ENCODE measurements at places on chromosomes 1 and 21.

- no peak for DNase-seq
Observed at GRCh38 chr1:17654519-17654918, 100.6 kb upstream of the ACTL8 start.

GRCh38 chr1:1309251-1310108 lies 1.1 kb downstream of the PUSL1 start:
- DNase-seq, result no peak

DNA sequence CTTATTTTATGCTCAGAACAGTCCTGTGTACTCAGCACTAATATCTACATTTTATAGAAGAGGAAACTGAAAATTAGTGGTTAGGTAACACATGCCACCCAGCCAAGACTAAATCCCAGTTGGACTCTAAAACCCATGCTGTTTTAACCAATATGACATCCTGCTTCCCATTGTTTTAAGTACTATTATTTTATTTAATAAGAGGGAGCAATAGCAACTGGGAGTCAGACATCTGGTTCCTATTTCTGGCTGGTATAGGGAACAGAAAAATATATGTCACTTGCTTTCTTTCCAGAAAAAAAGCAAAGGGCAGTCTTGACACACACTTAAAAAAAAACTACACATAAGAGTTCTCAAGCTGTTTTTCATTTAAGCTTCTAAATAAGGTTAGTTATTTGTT lies 11.9 kb downstream of the KLHL12 start:
- no peak for DNase-seq

- DNase-seq, result no peak
Observed at GRCh38 chr1:47821760-47822159, 175.4 kb downstream of the TRABD2B start.

- DNase-seq, result no peak
Observed at GRCh38 chr1:31799196-31799894, 16.5 kb downstream of the SPOCD1 start.

DNA sequence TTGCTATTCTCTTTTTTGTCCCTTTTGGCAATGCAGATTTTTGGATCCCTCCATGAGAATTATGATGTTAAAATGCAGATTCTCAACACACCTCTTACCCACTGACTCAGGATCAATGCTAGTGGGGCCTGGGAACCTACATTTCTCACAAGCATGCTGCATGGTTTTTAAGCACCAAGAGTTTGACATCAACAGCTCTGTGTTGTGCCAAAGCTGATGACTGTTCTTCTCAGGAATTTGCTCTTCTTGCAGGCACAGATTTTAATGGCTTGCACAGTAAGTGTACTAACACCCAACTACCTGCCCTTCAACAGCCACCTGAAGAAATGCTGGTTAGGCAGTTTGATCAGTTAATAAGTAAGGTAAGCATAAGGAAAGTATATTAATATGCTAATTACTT lies 468.7 kb downstream of the PTBP2 start:
- no peak for DNase-seq

DNA sequence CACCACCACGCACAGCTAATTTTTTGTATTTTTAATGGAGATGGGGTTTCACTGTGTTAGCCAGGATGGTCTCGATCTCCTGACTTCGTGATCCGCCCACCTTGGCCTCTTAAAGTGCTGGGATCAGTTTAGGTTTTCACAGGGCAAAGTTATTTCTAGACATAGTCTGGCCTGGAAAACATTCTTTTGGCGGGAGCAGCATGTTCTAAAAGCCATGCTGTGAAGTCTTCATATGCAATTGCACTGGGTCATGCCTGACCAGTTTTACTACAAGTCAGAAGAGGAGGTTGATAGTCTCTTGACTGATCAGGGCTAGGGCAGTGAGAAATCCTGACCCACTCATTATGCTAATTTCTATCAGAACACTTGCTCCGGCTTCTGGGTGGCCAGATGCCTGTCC lies 131.6 kb upstream of the POU3F1 start:
- no peak for DNase-seq

GRCh38 chr1:2214541-2215241 lies 13.4 kb upstream of the SKI start:
- no peak for DNase-seq

DNA sequence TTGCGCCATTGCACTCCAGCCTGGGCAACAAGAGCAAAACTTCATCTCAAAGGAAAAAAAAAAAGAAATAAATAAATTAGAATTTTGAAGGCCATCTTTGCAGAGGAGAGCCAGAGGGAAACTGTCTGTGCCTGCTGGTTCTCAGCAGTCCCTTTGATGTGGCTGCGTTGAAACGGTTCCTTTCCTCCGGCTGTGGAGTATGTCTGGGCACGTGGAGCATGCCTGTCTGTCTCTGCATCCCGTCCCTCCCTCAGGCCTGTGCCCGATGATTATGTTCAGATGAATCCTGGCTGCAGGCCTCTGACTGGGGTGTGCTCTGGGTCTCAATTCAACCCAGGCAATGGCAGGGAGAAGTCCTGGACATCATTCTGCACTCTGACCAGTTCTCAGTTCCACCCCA lies 33.4 kb downstream of the KIAA1614 start:
- DNase-seq, result no peak

- peak; percentile 69 for DNase-seq
Observed at GRCh38 chr1:78003882-78004718, 639 bp upstream of the DNAJB4 start.

DNA sequence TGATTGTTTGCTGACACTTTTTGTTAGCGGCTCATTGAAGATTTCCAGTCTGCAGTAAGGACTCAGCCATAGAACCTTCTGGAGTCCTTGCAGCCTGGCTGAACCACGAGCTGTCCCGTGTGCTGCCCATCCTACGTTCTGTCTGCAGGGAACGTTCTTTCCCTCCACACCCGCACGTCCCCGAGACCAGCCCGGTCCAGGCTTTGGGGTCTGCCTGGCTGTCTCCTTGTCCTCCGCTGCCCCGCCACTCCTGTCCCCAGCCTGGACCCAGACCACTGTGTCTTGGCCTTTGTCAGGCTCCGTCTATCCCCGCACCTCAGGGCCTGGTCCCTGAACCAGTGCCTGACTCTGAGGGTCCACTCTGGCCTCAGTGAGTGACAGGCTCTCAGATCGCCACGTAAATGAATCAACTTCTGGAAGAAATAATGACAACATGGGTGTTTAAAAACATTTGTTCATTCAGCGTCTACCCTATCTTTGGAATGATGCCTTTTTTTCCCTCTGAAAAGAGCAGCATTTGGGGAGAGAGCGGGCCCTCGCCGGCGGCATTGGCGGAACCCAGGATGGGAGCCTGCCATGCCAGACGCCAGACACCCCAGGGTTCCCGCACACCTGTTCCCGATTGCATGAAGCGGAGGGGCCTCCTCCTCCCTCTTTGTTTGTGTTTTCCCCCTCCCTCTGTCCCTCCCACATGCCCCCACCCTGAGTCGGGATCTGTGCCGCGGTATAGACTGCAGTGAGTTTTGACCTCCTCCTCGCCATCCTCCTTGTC lies 43.9 kb upstream of the C1orf174 start:
- no peak for DNase-seq

- DNase-seq, result no peak
Observed at GRCh38 chr1:25615172-25615541, 1.4 kb upstream of the MAN1C1 start.

- peak; percentile 38 for DNase-seq
Observed at GRCh38 chr1:184635347-184635979, 119.2 kb downstream of the EDEM3 start.

- peak; percentile 55 for DNase-seq
Observed at GRCh38 chr21:46183910-46184624, at the start of gene SPATC1L. TSS of gene SPATC1L (minus strand) at chr21:46184459. CDS start at chr21:46182816, 1,643 bp downstream.

GRCh38 chr1:9797049-9797448 lies 26.7 kb downstream of the CLSTN1 start:
- no peak for DNase-seq

GRCh38 chr1:106722466-106722865 lies 334.0 kb upstream of the PRMT6 start:
- no peak for DNase-seq

GRCh38 chr1:26858160-26858559 lies 4.8 kb upstream of the SFN start:
- DNase-seq, result no peak

GRCh38 chr1:112866151-112866550 lies 89.8 kb downstream of the SLC16A1 start:
- DNase-seq, result no peak

- DNase-seq, result no peak
Observed at GRCh38 chr1:210372931-210373627, 44.4 kb downstream of the HHAT start.

- no peak for DNase-seq
Observed at GRCh38 chr1:89557445-89557825, 32.8 kb downstream of the LRRC8B start.

DNA sequence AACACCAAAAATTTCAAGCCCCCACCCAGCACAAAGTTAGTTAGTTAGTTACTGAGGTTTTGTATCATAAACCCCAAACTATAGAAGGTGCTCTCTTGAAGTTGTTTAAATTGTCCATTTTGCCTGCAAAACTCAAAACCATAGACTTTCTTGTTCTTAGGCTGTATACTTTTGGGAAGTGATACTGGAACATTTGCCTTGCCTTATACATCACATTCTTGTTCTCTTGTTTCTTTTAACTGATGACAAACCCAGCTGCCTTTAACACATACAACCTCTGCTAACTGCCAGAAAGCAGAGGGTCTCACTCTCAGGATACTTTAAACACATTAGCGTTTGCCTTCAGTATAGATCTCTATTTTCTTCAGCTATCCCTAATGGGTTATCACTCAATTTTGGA lies 570.5 kb downstream of the MRPL39 start:
- DNase-seq, result no peak

GRCh38 chr1:69409731-69410456 lies 157.8 kb upstream of the LRRC7 start:
- DNase-seq, result no peak

DNA sequence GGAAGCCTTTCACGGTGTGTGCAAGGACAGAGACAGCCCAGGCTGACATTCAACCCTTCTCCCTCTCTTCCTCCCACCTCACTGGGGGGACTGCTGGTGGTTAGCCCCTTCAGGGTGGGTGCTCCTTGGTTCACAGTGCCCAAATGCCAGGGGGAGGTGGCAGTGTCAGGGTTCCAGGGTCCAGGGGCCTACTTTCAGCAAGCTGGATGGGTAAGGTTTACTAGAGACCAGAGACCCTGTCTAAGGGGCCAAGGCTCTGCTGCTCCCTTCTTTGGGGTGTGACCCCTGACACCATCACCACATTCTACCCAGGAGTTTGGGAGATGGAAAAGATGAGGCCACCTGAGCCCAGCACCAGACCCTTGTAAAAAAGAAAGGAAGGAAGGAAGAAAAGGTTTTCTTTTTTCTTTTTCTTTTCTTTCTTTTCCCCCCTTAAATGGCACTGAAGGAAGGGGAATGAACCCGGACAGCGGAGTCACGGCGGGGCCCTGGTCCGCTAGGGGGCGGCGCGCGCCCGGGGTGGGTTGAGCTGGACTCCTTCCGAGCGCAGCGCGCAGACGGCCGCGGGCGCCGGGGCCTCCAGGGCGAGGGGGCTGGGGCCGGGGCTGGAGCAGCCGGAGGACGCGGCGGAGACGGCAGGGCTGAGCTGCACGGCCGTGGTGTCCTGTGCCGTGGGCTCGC lies 18.8 kb downstream of the KNCN start:
- peak; percentile 58 for DNase-seq

DNA sequence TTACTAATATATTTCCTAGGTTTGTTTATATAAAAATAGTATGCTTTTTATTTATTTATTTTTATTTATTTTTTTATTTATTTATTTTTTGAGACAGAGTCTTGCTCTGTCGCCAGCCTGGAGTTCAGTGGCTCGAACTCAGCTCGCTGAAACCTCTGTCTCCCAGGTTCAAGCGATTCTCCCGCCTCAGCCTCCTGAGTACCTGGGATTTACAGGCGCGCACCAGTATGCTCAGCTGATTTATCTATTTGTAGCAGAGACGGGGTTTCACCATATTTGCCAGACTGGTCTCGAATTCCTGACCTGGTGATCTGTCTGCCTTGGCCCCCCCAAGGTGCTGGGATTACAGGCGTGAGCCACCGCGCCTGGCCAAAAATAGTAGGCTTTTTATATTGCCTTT lies 33.2 kb downstream of the BRINP3 start:
- no peak for DNase-seq

DNA sequence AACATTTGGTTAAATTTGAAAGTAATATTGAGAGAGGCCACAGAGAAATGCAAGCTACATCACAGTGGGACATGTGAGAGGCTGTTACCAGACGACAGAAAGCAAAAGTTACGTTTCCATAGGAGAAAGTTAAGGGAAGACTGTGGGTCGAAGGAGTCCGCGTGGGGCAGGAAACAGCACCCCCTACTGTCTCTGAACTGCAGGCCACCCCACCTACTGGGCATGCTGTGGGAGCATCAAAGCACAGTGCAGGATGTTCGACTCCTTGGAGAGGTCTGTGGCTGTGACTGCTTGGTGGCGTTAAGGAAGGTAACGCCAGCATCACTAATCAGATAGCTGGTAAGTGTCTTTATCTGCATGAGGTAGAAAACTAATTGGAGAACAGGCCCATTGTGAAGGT lies 123.9 kb downstream of the PTBP2 start:
- peak; percentile 14 for DNase-seq

- no peak for DNase-seq
Observed at GRCh38 chr1:110677526-110677925, 2.8 kb upstream of the KCNA3 start.

All from inflammatory macrophage (primary cell).